ENCODE measurements at places on chromosomes 1 and 21.

- no peak for DNase-seq
Measured at GRCh38 chr1:8285965-8286364, 31.9 kb upstream of the SLC45A1 start.

GRCh38 chr1:169122976-169123375 lies 16.5 kb downstream of the ATP1B1 start:
- no peak for DNase-seq

DNA sequence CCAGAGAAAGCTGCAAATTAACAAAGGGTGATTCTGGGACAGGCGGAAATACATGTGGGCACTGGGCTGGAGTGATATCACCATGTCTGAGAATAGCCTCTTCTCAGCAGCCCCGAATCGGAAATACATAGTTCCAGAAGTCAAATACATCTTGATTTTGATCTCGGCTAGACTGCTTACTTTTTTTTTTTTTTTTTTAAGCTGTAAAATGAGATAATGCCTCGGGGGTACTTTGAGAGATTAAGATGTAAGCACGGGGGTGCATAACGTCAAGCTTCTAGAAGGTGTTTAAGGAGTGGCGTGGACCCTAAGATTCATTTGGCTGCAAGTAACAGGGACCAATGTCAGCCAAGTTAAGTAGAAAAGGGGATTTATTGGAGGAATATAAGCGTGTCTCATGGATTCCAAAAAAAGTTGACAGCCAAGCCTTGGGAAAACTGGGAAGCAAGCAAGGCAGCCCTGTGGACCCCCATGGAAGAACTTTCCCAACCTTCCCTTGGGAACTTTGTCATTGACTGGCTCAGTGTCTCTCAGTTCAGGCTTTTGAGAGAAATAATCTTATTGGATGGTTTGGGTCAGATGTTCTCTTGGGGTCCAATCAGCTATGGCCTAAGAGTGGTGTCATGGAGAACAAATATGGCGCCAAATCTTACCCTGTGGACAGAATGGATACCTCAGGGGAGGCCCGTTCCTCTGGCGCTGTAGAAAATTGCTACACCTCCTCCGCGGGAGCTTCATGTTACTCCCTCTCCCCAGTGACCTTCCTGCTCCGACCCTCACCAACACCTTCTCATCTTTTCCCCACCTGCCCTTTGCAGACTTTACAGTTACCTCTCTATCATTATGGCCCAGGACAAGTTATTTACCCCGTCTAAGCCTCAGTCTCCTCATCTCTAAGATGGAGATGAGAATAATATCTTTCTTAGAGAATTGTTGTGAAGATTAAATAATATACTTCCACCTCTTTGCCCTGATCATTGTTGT lies 186.6 kb downstream of the KAZN start:
- DNase-seq, result no peak

- DNase-seq, result no peak
Measured at GRCh38 chr1:47233186-47233585, 1.2 kb upstream of the TAL1 start.

- no peak for DNase-seq
Measured at GRCh38 chr21:16194095-16194787, 464.5 kb downstream of the USP25 start.
